ENCODE measurements at places on chromosomes 5 and 9.
A peak's percentile ranks its signal among the peaks of the same experiment; 100 is the strongest.

GRCh38 chr5:139164020-139164419 is 34.1 kb downstream of the SIL1 start:
- DNase-seq = peak; percentile 54

GRCh38 chr9:16121601-16122286 is 568.9 kb downstream of the CCDC171 start:
- no peak for DNase-seq

GRCh38 chr5:93378073-93378472 is 202.9 kb downstream of the NR2F1-AS1 start:
- no peak for DNase-seq

DNA sequence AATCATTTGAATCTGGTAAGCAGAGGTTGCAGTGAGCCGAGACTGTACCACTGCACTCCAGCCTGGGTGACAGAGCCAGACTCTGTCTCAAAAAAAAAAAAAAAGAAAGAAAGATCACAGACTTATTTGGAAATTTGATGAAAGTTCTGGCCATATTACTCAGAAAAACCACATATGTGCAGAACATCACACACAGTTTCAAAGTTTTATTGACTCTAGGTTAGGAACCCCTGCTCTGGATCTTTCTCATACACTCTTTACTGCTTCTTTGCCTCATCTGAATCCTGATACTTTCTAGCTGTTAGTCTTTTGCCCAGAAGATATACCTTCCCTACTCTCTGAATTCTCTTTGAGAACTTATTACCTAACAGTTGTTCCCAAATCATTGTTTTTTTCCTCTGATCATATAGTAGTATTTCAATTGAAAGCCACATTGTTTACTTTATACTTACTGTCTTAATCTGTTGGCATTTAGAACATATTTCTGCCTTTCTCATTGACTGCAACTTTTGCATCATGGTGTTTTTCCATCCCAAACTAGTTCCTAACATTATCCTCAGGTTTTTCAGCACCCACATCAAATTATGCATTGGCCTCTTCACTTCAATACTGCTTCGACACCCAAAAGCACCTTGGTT is 68.7 kb downstream of the LNPEP start:
- no peak for DNase-seq

GRCh38 chr9:108913391-108913790 is 20.5 kb downstream of the ELP1 start:
- DNase-seq = no peak

- DNase-seq = peak; percentile 46
Measured at GRCh38 chr9:90189306-90189705, 453.3 kb downstream of the DIRAS2 start.

DNA sequence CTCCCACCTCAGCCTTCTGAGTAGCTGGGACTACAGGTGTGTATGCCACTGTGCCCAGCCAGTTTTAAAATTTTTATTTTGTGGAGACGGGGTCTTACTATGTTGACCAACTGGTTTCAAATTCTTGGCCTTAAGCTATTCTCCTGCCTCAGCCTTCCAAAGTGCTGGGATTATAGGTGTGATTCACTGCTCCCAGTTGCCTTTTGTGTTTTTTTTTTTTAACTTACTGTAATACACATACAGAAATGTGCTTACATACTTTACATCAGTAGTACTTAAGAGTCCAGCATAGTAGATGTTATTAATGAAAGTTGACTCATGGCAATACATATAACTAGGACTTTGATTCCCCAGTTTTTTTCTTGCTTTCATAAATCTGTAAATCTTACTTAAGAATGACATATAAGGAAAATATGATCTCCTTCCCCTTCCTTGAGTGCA is 4.7 kb downstream of the MAN2A1 start:
- no peak for DNase-seq

DNA sequence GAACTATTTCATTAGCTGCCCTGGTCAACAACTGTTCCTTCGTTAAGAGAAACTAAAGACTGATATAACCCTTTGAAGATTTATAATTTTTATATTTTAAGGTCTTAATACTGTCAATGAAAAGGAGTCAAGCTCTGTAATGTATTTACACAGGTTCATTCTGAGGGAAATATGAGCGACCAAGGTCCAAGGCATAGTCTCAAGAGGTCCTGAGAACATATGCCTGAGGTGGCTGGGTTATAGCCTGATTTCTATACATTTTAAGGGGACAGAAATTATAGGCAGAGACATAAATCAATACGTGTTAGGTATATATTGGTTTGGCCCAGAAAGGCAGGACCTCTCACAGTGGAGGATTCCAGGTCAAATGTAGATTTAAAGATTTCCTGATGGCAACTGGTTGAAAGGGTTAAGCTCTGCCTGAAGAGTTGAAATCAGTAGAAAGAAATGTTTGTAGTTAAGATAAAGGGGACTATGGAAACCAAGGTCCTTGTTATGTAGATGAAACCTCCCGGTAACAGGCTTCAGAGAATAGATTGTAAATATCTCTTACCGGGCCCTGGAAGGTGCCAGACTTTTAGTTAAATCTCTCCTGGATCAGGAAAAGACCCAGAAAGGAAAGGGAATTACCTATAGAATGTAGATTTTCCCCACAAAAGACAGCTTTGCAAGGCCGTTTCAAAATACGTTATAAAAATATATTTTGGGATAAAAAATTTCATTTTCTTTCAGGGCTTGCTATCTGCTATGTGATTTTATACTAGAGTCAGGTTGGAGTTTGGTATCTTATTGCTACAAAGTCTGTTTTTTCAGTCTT is 107.3 kb upstream of the PRLR start:
- no peak for DNase-seq

GRCh38 chr5:24645483-24645882 is 705 bp upstream of the CDH10 start:
- no peak for DNase-seq

- peak; percentile 93 for DNase-seq
Measured at GRCh38 chr5:120258123-120258522, 206.0 kb upstream of the PRR16 start.

GRCh38 chr9:28820741-28821140 is 1247.5 kb upstream of the C9orf72 start:
- DNase-seq = no peak

- no peak for DNase-seq
Measured at GRCh38 chr9:18569941-18570630, 96.1 kb downstream of the ADAMTSL1 start.

GRCh38 chr9:87097238-87097637 is 149.9 kb upstream of the GAS1 start:
- no peak for DNase-seq

- no peak for DNase-seq
Measured at GRCh38 chr5:164202338-164202737, 696.9 kb downstream of the MAT2B start.

- DNase-seq = peak; percentile 49
Measured at GRCh38 chr5:172284611-172284980, 1.0 kb upstream of the UBTD2 start.

DNA sequence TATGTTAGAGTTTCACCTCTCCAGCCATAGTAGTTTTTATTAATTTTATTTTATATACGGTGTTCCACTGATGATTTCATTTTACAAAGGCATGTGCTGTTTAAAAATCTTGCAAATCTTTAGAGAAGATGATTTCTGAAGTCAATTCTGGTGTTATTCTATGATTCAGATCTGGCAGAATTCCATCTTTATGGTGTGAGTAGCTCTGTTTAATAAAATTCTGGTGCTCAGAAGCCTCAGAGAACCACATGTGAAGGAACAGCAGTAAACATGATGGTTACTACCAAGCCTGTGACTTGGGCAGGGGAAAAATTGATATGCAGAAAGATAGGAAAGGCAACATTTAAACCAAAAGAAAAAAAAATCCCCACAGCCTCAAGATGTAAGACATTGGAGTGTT is 299.7 kb downstream of the NPR3 start:
- DNase-seq = no peak

DNA sequence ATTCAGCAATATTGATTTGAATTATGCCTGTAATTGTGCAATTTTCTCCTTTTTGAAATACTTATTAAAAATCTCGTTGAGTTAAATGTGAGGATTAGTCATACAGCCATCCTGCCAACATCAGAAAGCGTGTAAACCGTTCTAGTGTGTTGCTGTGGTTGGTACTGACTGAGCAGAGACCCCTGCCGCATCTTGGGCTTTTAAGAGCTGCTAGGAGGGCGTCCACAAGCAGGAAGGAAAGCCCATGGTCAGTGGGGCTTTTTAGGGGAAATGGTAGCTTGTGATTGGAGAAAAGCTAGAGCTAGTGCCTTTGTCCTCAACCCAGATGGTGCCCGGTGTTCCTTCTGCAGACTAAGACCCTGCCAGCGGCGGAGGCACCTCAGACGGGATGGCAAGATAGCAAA is 1.3 kb downstream of the SDHA start:
- peak; percentile 18 for DNase-seq

DNA sequence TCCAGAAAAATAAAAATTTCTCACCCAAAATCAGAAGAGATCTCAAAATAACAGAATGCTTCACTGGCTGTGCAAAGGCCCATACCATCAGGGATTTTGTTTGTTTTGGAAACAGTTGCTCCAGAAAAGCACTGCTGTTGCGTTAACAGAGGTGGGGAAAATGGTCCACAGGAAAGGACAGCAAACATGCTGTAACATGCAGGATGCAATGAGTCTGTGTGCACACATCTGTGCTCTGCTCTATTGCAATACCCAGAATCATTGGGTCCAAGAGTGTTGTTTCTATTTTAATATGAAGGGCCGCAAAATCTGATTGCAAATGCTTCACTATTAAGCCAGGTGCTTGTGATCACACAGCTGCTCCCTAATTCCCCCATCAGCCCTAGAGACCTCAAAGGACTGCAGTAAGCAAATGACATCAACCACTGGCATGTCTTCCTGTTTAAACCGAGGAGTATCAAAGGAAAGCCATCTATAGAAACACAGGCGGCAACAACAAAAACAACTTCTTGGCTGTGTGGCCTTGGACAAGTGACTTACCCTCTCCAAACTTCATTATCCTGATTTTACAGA is 141.0 kb downstream of the DCP2 start:
- DNase-seq = no peak

- DNase-seq = peak; percentile 38
Measured at GRCh38 chr9:96219026-96219899, 82.7 kb downstream of the HSD17B3 start.

GRCh38 chr5:54678737-54679136 is 161.2 kb downstream of the SNX18 start:
- DNase-seq = no peak

DNA sequence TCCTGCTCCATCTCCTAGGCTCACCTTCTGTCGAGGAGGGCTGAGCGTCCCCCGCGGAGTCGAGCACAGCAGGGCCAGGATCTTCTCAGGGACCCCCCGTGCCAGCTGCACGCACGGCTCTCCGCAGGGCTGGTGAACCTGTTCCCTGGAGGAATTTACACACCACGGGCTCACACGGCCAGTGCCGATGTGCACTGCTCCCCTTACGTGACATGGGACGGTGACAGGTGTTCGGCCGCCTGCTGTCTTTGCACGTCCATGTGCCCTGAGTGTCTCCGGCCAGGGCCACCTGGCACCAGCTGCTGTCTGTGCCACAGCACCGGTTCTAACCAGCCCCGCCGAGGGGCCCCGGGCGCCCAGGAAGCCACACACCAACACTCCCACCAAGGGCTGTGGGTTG is 8.7 kb upstream of the AGPAT2 start:
- no peak for DNase-seq

- no peak for DNase-seq
Measured at GRCh38 chr9:95079461-95079860, 238.0 kb downstream of the FANCC start.

- no peak for DNase-seq
Measured at GRCh38 chr5:34680896-34681295, 24.8 kb downstream of the RAI14 start.

DNA sequence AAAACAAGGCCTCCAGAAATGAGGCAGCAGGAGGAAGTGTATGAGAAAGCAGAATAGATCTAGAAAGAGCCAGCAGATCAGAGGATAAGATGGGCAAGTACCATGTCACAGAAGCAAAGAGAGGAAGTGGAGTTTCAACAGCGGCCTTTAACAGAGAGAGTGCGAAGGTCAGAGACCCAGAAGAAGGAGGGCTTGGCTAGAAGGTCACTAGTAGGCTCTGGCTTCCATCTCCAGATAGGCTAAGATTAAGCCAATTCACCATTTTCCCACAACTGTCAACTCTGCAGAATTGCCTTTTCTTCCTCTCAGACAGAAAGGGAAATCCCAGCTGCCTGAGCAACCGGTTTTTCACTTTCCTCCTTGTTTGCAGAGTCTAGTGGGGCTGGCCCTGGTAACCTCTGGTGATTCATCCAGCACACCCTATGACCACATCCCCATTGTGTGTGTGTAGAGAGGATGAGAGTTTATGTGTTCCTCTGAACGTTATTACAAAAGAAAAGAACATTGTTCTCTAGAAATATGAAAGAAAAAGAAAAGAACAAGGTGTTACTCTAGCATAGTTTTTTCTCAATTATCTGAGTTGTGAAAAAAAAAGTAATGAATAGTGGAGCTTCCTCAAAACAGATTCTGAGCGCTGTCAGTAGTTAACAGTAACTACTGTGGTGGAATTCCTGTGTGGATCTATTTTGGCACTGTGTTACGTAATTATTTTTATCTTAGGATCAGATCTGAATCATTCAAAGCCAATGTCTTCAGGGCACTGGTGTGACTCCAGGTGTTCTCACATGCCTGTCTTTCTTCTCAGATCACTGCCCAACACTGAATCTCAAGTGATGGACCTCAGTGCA is 220.4 kb downstream of the ARRDC3 start:
- peak; percentile 95 for DNase-seq

DNA sequence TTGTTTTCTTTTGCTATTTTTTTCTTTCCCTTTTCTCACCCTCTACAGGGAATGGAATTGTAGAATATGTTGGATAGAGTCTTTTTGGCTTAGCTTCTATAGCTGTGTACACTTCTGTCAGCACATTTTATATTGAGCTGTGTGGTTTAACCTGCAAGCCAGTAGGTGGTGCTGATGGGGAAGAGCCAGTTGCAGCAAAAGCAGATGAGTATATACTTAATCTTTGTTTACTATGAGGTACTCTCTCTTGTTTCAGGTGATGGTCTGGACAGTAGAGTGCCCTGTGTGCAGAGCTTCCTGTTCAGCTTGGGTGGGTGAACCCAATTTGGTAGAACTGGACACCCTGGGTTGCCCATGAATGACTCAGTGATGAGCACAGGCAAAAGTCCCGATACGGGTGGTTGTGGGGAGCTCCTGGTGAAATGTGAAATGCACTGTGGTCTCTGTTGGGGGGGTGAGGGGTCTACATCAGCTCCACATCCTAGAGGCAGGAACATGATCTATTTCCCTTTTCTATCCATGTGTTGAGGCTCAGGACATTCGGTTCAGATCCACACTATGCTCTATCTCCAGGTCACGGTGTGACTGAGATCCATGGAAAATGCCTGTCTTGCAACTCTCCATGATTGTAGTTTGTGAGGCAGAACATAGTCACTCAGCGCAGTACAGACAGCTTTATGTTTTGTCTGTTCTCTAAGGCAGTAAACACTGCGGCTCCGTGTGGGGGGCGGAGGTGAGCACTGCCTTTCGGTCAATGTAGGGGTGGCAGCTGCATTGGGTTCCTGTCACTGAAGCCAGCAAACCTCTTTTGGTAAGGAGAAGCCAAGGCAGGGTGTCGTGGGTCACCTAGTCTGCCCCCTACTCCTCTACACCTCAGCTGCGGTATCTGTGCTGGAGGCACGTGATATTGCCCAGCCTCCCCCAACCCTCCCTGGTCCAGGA is 353.2 kb downstream of the PRR16 start:
- no peak for DNase-seq

GRCh38 chr9:84322828-84323227 is 17.7 kb downstream of the SLC28A3 start:
- peak; percentile 76 for DNase-seq

- DNase-seq = no peak
Measured at GRCh38 chr5:129041196-129041881, 53.2 kb upstream of the ISOC1 start.

- no peak for DNase-seq
Measured at GRCh38 chr5:178201221-178201926, 3.0 kb upstream of the HNRNPAB start.

All from inflammatory macrophage treated with lipopolysaccharide for 1 hour (primary cell).